ENCODE measurements at places on chromosomes 12 and 14. TPM values are rescaled to one million over a fixed set of nuclear protein-coding genes. Genes with fewer than 3 reads are reported as not detected.

Gene SERPINA1
- 1.4 TPM for polyA plus RNA-seq

Gene NCKAP5L
- polyA plus RNA-seq, result 2.5 TPM

Gene RBP5
- not detected for polyA plus RNA-seq

Gene PXMP2
- polyA plus RNA-seq, result 6.2 TPM

Gene GYS2
- polyA plus RNA-seq, result not detected

Gene AQP2
- not detected for polyA plus RNA-seq

Gene LRP1
- 0.19 TPM for polyA plus RNA-seq

Gene ZCRB1
- 93.5 TPM for polyA plus RNA-seq

Gene SIX4
- not detected for polyA plus RNA-seq

Gene CDC42BPB
- polyA plus RNA-seq, result 1.2 TPM

Gene ABCD2
- polyA plus RNA-seq, result 1.5 TPM

Gene BEST3
- not detected for polyA plus RNA-seq

Gene KRT78
- polyA plus RNA-seq, result not detected

Gene TSHR
- not detected for polyA plus RNA-seq

Gene CPSF6
- polyA plus RNA-seq, result 59.0 TPM

Gene KRT82
- polyA plus RNA-seq, result not detected

Gene RBMS2
- 0.28 TPM for polyA plus RNA-seq

Gene PLD4
- polyA plus RNA-seq, result 103 TPM

Gene AJUBA
- polyA plus RNA-seq, result 0.16 TPM

Gene FBRSL1
- 6.8 TPM for polyA plus RNA-seq

Gene PTPRB
- polyA plus RNA-seq, result 0.30 TPM

Gene ATL1
- polyA plus RNA-seq, result 4.1 TPM

Gene KRT75
- polyA plus RNA-seq, result not detected

Gene TPPP2
- polyA plus RNA-seq, result not detected

Gene HSPB8
- polyA plus RNA-seq, result not detected

Gene SPRYD3
- 30.4 TPM for polyA plus RNA-seq

Gene OR4K13
- polyA plus RNA-seq, result not detected

Gene OTX2
- not detected for polyA plus RNA-seq

Gene OASL
- 0.78 TPM for polyA plus RNA-seq

Gene CDCA3
- polyA plus RNA-seq, result 0.60 TPM

Gene SLC48A1
- polyA plus RNA-seq, result 21.7 TPM

Gene RIPK3
- polyA plus RNA-seq, result 14.8 TPM

Gene TSPAN11
- polyA plus RNA-seq, result not detected

Gene KCNC2
- not detected for polyA plus RNA-seq

Gene NOXRED1
- polyA plus RNA-seq, result 0.34 TPM

Gene CBLN3
- polyA plus RNA-seq, result 2.9 TPM

Gene KRT4
- not detected for polyA plus RNA-seq

Gene KRT71
- not detected for polyA plus RNA-seq

Gene SPIC
- not detected for polyA plus RNA-seq

Gene CRIP1
- 1,925 TPM for polyA plus RNA-seq

Gene CLEC2A
- polyA plus RNA-seq, result not detected

Gene TTC9
- 9.2 TPM for polyA plus RNA-seq

Gene AQP5
- not detected for polyA plus RNA-seq

Gene A2ML1
- not detected for polyA plus RNA-seq

Gene MYO1H
- not detected for polyA plus RNA-seq

Gene ESR2
- 1.3 TPM for polyA plus RNA-seq

Gene RERG
- not detected for polyA plus RNA-seq

Gene TGM1
- not detected for polyA plus RNA-seq

Gene SLC5A8
- not detected for polyA plus RNA-seq

Gene MYG1
- 50.4 TPM for polyA plus RNA-seq

Gene MANSC4
- 0.45 TPM for polyA plus RNA-seq

Gene ADCY4
- polyA plus RNA-seq, result 0.75 TPM

Gene TMEM30B
- polyA plus RNA-seq, result 0.33 TPM

Gene IRF2BPL
- polyA plus RNA-seq, result 2.6 TPM

Gene PMEL
- polyA plus RNA-seq, result 1.1 TPM

Gene CCDC38
- polyA plus RNA-seq, result not detected

Gene STAB2
- polyA plus RNA-seq, result not detected

Gene ART4
- polyA plus RNA-seq, result not detected

Gene ZNF26
- 14.4 TPM for polyA plus RNA-seq

Measured in IgD-negative memory B cell (primary cell).